ENCODE measurements at places on chromosomes 2 and 18. TPM values are rescaled to one million over a fixed set of nuclear protein-coding genes. Genes with fewer than 3 reads are reported as not detected.

The SERPINB12 gene
- not detected for total RNA-seq

The GKN1 gene
- total RNA-seq, result 0.62 TPM

The LONRF2 gene
- total RNA-seq, result 54.4 TPM

The NOSTRIN gene
- 22.5 TPM for total RNA-seq

The PLA2R1 gene
- total RNA-seq, result 15.0 TPM

The ANKRD62 gene
- not detected for total RNA-seq

The SIX3 gene
- total RNA-seq, result not detected

The PDE11A gene
- total RNA-seq, result 1.9 TPM

The HOXD10 gene
- total RNA-seq, result 0.31 TPM

The SLC14A1 gene
- total RNA-seq, result 6.6 TPM

The TSN gene
- 41.7 TPM for total RNA-seq

The MTA3 gene
- 22.7 TPM for total RNA-seq

The HOXD12 gene
- not detected for total RNA-seq

The PRKAG3 gene
- not detected for total RNA-seq

The C2orf15 gene
- total RNA-seq, result not detected

The CROCC2 gene
- not detected for total RNA-seq

The NEURL3 gene
- total RNA-seq, result not detected

The KRTCAP3 gene
- not detected for total RNA-seq

The GALNT14 gene
- total RNA-seq, result 0.15 TPM

The CYRIA gene
- total RNA-seq, result 15.2 TPM

The CD28 gene
- 2.3 TPM for total RNA-seq

The COLEC12 gene
- 40.0 TPM for total RNA-seq

The STARD6 gene
- not detected for total RNA-seq

The LNPK gene
- 15.9 TPM for total RNA-seq

The SOX11 gene
- total RNA-seq, result 0.94 TPM

The CLEC4F gene
- total RNA-seq, result 1.1 TPM

The DQX1 gene
- total RNA-seq, result not detected

The FAM110C gene
- total RNA-seq, result 2.8 TPM

The RESP18 gene
- not detected for total RNA-seq

The GALNT3 gene
- 8.4 TPM for total RNA-seq

The DOK6 gene
- 2.8 TPM for total RNA-seq

The FAM228A gene
- 0.54 TPM for total RNA-seq

The DPP10 gene
- total RNA-seq, result 4.4 TPM

The GLI2 gene
- 9.3 TPM for total RNA-seq

The PDE1A gene
- 17.2 TPM for total RNA-seq

The GBX2 gene
- total RNA-seq, result not detected

The TUBA4B gene
- not detected for total RNA-seq

The SPAG16 gene
- total RNA-seq, result 38.3 TPM

The ACMSD gene
- not detected for total RNA-seq

The SKA1 gene
- total RNA-seq, result not detected

The CYTIP gene
- total RNA-seq, result 1.6 TPM

The UGT1A8 gene
- not detected for total RNA-seq
